Heart right ventricle (tissue), 16 donors: ENCODE measurements at places on chromosomes 11 and 22. TPM values are rescaled to one million over a fixed set of nuclear protein-coding genes. Genes with fewer than 3 reads are reported as not detected.
A peak's percentile ranks its signal among the peaks of the same experiment; 100 is the strongest.

DNA sequence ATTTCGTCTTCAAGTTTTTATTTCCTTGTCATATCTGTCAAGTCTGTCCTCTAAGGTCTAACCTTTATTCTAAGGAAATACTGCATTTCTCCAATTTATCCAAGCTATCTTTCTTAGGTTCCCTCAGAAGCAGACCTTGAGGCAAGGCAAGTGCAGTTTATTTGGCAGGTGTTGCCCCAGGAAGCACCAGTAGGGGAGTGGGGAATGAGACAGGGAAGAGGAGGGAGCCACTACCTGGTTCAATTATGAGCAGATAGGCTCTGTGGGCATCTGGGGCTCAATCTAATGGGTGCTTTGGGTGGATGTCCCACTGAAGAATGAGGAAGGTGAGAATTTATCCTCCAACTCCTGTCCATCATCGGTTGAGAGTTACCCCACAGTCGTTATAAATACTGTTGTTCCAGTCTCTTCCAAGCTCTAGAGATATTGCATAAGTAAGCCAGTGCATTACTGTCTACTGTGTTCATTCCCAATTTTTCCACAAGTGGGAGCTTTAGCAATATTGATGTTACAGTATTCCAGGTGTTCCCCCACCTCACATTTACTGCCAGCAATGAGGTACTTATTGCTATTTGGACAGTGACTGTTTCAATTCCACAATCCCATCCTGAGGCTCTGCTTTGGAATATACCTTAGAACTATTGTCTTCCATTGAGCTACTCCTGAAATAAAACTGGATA is 154.9 kb upstream of the CEP126 start:
- no peaks in the 10 kb centered on the region for H3K4me1 ChIP-seq
- H3K36me3 ChIP-seq: no peaks in the 10 kb centered on the region
- no peak overlapping the region for H3K27ac ChIP-seq
- H3K4me3 ChIP-seq: no peak overlapping the region

- H3K36me3 ChIP-seq: peaks cover 3% of the 10 kb centered on the region
- peaks cover 21% of the 10 kb centered on the region for H3K27me3 ChIP-seq
- H3K4me3 ChIP-seq: no peak within 1 kb of the TSS
- no peak for DNase-seq
- peaks cover 59% of the 10 kb centered on the region for H3K4me1 ChIP-seq
These were observed at the start of gene IFITM10 for GRCh38 chr11:1750481-1750839. Gene IFITM10 (minus strand): TSS chr11:1750595. CDS start chr11:1750442, 153 bp downstream.

DNA sequence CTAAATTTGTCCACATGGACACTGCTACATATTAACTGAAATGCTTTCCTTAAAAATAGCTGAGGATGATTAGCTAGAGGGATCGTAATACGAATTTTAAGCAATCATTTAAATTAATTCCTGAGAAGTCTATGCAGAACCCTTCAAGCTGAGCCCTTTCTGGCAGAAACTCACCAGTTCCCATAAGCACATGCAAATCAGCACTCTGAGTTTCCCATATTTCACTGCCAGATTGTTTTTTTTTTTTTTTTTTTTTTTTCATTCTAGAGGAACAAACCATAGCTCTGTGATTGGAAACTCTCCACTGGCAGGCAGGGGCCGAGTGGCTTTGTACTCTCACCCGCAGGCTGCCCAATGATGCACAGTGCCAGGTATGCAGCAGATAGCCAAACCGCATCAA is 145.6 kb downstream of the EFCAB6 start:
- no peak overlapping the region for H3K4me3 ChIP-seq
- no peak overlapping the region for H3K27ac ChIP-seq
- no peak for DNase-seq
- no peaks in the 10 kb centered on the region for H3K27me3 ChIP-seq
- H3K4me1 ChIP-seq: no peaks in the 10 kb centered on the region
- H3K36me3 ChIP-seq: no peaks in the 10 kb centered on the region

DNA sequence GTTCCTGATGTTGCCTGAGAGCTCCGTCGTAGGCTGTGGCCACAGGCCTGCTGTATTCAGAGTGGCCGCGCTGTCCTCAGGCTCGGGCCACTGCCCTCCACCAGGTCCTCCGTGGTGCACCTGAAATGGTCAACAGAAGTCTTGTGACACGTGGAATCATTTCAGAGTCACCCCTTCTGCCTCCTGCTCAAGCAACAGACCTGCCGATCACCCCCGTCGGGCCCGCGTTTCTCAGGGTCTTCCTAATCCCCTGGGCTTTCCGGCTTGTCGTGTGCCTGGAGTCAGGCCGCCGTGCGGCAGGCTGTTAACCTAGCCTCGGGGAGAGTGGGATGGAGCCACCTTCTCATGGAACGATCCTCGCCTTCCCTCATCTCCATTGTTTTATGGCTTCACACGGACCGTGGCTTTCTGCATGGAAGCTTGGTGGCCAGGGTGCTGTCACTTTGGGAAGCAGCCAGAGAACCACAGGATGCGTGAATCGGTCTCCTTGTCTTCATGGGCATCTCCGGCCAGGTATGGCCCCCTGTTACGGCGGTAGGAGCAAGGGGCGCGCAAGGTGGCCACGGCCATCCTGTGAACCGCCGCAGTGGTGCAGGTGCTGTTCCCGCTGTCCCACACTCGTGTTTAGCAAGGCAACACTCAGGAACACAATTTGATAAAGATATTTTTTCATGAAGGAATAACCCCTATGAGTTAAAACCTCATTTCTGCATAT is 24.1 kb downstream of the NADSYN1 start:
- H3K4me3 ChIP-seq: no peak overlapping the region
- peaks cover 5% of the 10 kb centered on the region for H3K4me1 ChIP-seq
- H3K36me3 ChIP-seq: no peaks in the 10 kb centered on the region
- no peak overlapping the region for H3K27ac ChIP-seq
- DNase-seq: no peak

GRCh38 chr11:128814856-128815705 is 52.0 kb downstream of the KCNJ1 start:
- peaks cover 7% of the 10 kb centered on the region for H3K4me1 ChIP-seq
- DNase-seq: peak; percentile 49
- H3K27ac ChIP-seq: no peak overlapping the region
- H3K27me3 ChIP-seq: no peaks in the 10 kb centered on the region

DNA sequence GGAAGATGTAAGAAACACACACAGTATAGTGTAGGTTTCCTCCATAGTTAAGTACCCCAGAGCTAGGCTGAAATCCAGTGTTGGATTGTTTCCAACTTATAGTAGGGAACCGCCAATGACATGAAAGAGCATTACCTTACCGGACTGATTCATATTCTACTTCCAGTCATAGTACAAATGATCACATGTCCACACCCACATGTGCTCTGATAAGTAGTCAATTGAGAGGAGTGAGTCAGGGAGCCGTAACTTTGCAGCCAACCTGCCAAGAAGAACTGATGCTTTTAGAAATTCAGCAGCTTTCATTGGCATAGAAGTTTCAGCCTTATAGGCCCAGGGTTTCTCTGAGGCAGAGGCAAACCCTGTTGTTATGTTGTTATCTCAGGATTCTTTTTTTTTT is 240.6 kb downstream of the ETS1 start:
- H3K27ac ChIP-seq: no peak overlapping the region
- no peak for DNase-seq
- no peak overlapping the region for H3K4me3 ChIP-seq
- H3K4me1 ChIP-seq: peaks cover 16% of the 10 kb centered on the region
- H3K36me3 ChIP-seq: no peaks in the 10 kb centered on the region

GRCh38 chr11:35135222-35135621 is 3.7 kb upstream of the CD44 start:
- H3K4me1 ChIP-seq: peaks cover 20% of the 10 kb centered on the region
- H3K27me3 ChIP-seq: no peaks in the 10 kb centered on the region
- DNase-seq: no peak
- no peak overlapping the region for H3K27ac ChIP-seq
- no peak overlapping the region for H3K4me3 ChIP-seq

DNA sequence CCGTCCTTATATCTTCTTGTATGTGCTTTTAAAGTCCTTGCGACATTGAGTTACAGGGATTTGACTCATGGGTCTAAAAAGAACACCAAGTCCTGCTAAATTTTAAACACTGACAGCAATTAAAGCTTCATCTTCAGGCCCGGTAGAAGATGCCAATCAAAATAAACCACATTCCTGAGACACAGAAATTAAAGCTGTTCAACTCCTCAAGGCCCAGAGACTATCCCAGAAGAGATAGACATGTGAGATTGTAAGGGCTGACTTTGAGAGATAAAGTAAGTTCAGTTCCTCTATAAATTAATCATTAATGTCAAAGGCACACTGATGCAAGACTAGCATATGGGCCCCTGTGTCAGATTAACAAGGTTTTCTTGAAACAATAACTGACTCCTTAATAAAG is 49.8 kb downstream of the OSBPL5 start:
- no peak overlapping the region for H3K4me3 ChIP-seq
- no peaks in the 10 kb centered on the region for H3K36me3 ChIP-seq
- H3K4me1 ChIP-seq: no peaks in the 10 kb centered on the region
- DNase-seq: no peak

DNA sequence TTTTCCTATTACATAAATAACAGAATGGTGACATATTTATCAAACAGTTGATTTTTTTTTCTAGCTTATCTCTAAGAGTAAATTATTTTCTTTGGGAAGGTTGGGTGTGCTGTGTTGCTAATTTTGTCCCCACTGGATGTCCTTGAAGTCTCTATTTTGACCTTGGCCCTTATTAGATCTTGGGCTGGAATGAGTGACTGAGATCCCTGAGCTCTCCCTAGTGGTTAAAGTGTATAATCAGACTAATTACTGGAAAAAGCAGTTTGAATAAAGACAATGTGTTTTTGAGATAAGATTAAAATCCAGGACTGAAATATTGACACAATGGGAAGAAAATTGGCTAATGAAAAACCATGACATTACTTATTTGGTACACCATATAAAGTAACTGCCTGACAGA is 56.1 kb downstream of the AASDHPPT start:
- no peaks in the 10 kb centered on the region for H3K36me3 ChIP-seq
- H3K27ac ChIP-seq: no peak overlapping the region
- DNase-seq: no peak

- H3K27ac ChIP-seq: peak overlapping the region; percentile 96
- H3K4me3 ChIP-seq: peak overlapping the region; percentile 81
- DNase-seq: peak; percentile 42
- peaks cover 15% of the 10 kb centered on the region for H3K27me3 ChIP-seq
- H3K4me1 ChIP-seq: peaks cover 90% of the 10 kb centered on the region
These were observed 3.1 kb downstream of the CDC42EP1 start for GRCh38 chr22:37563153-37564081.

DNA sequence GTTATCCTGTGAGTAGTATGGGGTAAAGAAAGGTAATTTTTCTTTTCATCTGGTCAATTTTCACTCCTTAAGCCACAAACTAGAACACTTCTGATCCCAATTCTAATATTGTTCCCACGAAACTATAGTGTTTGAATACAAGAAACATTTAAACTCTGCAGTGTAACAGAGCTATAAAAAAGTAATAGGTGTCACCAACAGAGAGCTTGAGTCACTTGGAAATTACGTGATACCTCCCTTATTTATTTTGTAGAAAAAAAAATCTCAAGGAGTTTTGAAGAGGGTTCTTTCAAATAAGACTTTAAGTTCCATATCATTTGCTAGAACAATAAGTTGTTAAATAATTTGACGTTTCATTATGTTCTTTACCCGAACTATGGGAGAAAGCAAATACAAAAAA is 959.4 kb downstream of the JRKL start:
- no peaks in the 10 kb centered on the region for H3K4me1 ChIP-seq
- no peaks in the 10 kb centered on the region for H3K27me3 ChIP-seq
- no peaks in the 10 kb centered on the region for H3K36me3 ChIP-seq
- H3K4me3 ChIP-seq: no peak overlapping the region
- no peak overlapping the region for H3K27ac ChIP-seq

GRCh38 chr22:46366327-46366731 is 30.8 kb downstream of the TRMU start:
- H3K36me3 ChIP-seq: no peaks in the 10 kb centered on the region
- no peak overlapping the region for H3K27ac ChIP-seq
- H3K4me3 ChIP-seq: no peak overlapping the region
- no peaks in the 10 kb centered on the region for H3K4me1 ChIP-seq
- no peaks in the 10 kb centered on the region for H3K27me3 ChIP-seq

- H3K27me3 ChIP-seq: no peaks in the 10 kb centered on the region
- H3K27ac ChIP-seq: peak overlapping the region; percentile 92
- DNase-seq: no peak
- H3K4me1 ChIP-seq: peaks cover 9% of the 10 kb centered on the region
- H3K36me3 ChIP-seq: peaks cover 45% of the 10 kb centered on the region
- H3K4me3 ChIP-seq: peak overlapping the region; percentile 77
These were observed 806 bp upstream of the SMDT1 start for GRCh38 chr22:42078469-42079318.

GRCh38 chr22:19385221-19385906 is 46.2 kb downstream of the HIRA start:
- H3K4me3 ChIP-seq: no peak overlapping the region
- H3K4me1 ChIP-seq: peaks cover 1% of the 10 kb centered on the region
- peaks cover 41% of the 10 kb centered on the region for H3K36me3 ChIP-seq
- no peak for DNase-seq

The TMEM109 gene
- total RNA-seq: 112 TPM

The TCN1 gene
- not detected for total RNA-seq

The NDUFC2 gene
- total RNA-seq: 250 TPM

The KIRREL3 gene
- 0.57 TPM for total RNA-seq

The ZNF214 gene
- 1.5 TPM for total RNA-seq

The BBOX1 gene
- total RNA-seq: not detected

The ZNF280A gene
- not detected for total RNA-seq
